Activated naive CD8-positive, alpha-beta T cell treated with anti-CD3 and anti-CD28 coated beads, Interleukin-2, amount 10 ng/mL, durations not matched to agents 7 days and 5 days (primary cell): ENCODE measurements at places on chromosomes 1 and 21. TPM values are rescaled to one million over a fixed set of nuclear protein-coding genes. Genes with fewer than 3 reads are reported as not detected.

URB2 gene
- total RNA-seq: 10.9 TPM

IL12RB2 gene
- total RNA-seq: 15.2 TPM

SPRR2A gene
- not detected for total RNA-seq

THEM5 gene
- not detected for total RNA-seq

FBLIM1 gene
- 0.26 TPM for total RNA-seq

- no peak for DNase-seq
Measured at GRCh38 chr1:227370533-227371254, 52.4 kb upstream of the CDC42BPA start.

- DNase-seq: no peak
Measured at GRCh38 chr1:77975386-77975785, 3.5 kb downstream of the FUBP1 start.

DNA sequence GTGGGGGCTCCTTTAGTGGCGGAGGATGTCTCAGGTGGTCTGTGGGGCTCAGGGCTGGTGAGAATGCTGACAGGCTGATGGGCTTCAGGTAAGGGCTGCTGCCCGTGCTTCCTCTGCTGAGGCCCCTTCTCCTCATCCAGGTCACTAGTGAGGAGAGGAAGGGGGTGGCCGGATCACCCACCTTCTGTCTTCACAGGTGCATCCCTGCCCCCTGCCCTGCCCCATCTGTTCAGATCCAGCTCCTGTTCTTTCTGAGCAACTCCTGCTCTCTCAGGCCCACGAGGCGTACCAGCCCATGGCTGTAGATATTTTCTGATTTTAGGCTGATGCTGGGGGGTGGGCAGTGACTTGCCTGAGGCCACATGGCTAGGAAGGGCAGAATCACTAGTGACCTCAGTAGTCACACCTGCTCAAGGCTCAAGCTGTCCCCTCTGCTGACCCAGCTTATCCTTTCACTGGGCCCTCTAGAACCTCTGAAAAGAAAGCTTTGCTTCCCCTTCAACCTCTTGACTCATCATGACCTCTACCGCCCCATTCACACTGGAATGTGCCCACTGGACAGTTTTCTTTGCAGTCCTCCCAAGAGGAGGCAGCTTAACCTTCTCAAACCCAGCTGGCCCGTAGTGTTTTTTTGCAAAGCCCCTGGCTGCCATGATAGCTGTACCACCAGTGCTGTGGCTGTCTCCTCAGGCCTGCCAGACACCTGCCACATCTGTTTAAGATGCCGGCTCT, 14.8 kb downstream of the DCST2 start:
- DNase-seq: no peak

- DNase-seq: no peak
Measured at GRCh38 chr1:57109247-57109646, 143.4 kb upstream of the C8B start.

DNA sequence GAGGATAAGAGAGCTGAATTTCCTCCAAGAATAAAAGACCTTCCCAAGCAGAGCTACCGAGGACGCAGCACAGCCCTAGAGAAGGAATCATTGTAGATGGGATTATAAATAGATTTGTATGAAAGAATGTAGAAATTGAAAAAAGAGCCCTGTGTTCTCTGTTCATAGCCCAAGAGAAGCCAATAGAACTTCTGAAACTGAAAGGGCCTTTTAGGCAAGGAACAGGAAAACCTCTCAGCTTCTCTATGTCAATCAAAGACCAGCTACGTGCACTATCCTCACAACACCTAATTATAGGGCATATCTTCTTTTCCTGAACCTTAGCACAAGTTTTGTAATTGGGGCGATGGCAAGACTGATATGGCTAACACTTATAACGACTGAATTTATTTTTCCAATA, 192.4 kb upstream of the RNPC3 start:
- DNase-seq: no peak

GRCh38 chr21:37536616-37537278, 170.2 kb downstream of the DYRK1A start:
- DNase-seq: no peak

DNA sequence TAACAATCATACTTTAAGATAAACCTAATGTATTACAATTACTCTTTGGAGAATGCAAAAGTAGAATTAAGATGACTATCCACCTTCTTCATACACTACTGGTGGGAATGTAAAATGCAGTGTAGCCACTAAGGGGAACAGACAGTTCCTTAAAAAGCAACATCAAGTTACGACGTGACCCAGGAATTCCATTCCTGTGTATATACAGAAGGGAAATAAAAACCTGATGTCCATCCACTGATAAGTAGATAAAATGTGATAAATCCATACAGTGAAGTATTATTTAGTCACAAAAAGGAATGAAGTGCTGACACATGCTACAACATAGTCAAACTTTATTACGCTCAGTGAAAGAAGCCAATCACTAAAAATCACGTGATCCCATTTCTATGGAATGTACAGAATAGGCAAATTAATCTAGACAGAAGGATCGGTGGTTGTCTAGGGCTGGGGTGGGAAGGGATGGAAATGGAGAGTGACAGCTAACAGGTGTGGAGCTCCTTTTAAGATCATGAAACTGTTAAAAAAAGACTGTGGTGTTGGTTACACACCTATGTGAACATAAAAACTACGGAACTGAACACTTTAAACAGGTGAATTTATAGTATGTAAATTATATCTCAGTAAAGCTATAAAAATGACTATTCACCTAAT, 42.1 kb downstream of the NRIP1 start:
- DNase-seq: no peak

DNA sequence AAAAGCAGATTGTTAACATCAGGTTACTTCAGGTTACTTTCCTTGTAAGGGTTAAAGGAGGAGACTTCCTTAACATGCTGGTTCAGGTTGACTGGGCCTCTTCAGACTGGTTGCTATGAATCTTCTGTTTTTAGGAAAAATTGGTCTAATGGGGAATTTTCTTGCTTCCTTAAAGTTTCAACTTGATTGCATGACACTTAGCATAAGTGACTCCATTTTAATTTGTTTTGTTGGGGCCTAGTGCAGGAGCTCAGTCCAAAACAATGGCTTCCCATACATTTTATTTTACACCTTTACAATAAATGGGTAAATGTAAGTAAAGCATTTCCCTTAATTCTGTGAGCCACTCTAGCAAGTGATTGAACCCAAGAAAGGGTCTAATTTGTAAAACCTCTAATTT, 53.8 kb downstream of the SLC16A1 start:
- DNase-seq: no peak

DNA sequence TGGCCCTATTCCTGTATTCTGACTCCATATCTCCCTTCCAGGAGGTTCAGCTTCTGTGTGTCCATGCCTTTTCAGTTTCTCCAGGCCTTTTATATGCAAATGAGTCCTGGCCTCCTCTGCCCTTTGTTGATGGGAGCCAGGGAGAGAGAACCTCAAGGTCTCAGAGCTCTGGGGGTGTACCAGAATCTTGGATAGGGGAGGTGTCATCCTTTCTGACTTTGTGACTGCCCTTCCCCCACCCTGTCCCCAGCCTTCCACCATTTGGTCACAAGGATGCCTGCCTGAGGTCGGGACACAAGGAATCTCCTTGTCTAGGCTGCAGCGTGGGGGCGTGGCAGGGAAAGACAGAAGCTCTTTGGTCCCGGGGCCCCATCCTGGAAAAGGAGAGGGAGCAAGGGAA, 18.6 kb downstream of the LURAP1 start:
- no peak for DNase-seq

DNA sequence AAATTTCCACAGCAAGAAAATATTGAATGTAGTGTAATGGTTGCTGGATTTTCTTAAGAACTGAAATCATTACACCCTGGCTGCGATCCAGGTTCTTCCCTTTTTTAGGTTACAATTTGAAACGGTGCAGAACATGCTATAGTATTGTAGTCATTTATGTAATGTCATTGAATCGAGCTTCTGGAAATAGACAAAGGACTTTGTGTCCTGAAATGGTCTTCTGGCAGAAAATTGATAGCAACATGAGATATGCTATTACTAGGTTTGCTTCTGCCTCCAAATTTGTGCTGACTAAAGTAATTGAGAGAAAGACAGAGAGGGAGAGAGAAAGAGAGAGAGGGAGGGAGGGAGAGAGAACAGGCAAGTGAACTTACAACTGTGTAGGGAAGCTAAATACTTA, 146.2 kb upstream of the NFIA start:
- no peak for DNase-seq

- DNase-seq: no peak
Measured at GRCh38 chr1:2135441-2135841, 59.1 kb downstream of the FAAP20 start.

DNA sequence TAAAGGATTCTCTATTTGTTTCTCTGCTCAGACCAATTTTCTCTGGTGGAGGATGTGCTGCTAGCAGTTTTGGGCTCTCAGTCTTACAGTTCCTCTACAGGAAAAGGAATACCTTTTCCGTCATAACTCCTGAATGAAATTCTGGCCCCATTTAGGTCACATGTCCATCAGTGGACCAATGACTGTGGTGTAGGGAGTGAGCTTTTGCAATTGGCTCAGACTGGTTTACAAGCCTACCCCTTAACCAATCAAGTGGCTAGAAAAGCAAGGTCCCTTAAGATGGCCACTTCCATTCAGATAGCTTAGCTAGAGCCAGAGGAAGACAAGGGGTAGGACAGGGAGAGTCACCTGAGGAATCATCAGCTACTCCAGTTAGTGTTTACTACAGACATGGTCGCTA, 16.4 kb upstream of the ZNF281 start:
- no peak for DNase-seq

DNA sequence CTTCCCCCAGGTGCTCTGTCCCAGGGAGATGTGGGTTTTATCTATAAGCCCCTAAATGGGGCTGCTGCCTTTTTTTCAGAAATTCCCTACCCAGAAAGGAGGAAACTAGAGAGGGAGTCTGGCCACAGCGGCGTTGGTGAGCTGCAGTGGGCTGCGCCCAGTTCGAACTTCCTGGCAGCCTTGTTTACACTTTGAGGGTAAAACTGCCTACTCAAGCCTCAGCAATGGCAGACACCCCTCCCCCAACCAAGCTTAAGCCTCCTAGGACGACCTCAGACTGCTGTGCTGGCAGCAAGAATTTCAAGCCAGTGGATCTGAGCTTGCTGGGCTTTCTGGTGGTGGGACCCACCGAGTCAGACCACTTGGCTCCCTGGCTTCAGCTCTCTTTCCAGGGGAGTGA, 46.2 kb upstream of the PAPPA2 start:
- DNase-seq: no peak

- DNase-seq: no peak
Measured at GRCh38 chr21:37450445-37450941, 83.9 kb downstream of the DYRK1A start.

GRCh38 chr1:115505148-115505571, 136.6 kb upstream of the VANGL1 start:
- no peak for DNase-seq

- DNase-seq: no peak
Measured at GRCh38 chr1:150186789-150187559, 37.3 kb downstream of the PLEKHO1 start.

DNA sequence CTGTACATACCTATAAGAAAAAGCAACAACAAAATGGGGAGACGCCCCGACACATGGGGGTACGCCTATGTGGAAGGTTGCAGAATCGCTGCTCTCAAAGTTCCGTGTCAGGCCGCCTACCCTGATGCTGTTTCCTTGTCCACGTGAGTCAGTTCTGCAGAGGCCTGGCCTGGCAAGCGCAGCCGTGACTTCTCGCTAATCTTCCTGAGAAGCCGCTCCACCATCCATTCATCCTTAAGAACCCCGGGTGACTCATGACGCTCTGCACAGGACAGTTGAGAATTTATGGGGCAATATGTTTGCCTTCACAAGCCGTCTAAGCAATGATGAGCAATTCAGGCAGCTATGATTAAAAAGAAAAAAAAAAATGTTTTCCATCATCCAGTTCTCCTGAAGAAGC, 122.3 kb upstream of the TMPRSS2 start:
- no peak for DNase-seq

DNA sequence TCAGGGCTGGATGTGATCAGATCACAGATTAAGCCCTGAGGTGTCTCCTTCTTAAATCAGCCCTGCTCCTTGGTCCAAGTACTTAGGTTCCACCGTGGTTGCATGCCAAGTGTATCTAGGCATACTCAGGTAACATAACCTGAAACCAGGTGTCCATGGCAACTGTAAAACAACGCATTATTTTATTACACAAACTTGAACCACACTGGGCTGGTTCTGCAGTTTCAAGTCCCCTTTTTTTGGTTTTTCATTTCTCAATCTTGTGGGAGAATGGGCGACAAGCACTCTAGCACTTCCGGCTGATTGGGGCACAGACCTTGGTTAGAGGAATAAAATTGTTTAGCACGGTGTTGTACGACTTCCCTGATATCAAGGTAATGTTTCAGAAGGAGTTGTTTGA, 65.2 kb downstream of the GBP6 start:
- DNase-seq: no peak

DNA sequence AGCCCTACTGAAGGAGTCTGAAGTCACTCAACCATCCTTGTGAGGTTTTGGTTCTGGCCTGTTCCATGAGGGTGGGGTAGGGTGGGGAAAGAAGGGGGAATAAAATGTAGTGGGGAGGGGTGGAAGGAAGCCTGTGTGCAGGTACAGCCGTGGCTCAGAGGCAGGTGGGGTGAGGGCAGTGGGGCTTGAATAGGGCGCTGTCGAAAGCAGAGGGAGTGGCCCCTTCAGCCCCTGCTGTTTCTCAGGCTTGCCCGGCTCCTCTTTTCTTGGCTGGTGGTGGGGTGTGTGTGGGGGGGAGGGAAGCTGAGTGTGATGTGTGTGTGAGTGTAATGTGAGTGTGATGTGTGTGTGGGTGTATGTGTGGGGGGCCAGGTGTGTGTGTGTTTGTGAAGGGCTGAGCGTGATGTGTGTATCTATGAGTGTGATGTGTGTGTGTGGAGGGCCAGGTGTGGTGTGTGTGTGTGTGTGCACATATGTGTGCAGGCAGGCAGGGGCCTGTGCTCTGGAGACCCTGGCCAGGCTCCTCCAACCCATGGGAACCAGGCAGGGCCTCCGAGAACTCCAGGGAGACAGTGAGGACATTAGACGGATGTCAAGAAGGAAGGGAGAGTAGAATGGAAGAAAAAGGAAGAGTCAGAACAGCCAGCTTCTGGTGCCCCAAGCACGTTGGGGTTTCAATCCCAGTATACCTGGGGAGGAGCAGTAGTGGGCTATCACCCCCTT, 9.0 kb downstream of the SOX13 start:
- no peak for DNase-seq

GRCh38 chr1:156226782-156227181, 14.0 kb downstream of the PMF1 start:
- DNase-seq: no peak

DNA sequence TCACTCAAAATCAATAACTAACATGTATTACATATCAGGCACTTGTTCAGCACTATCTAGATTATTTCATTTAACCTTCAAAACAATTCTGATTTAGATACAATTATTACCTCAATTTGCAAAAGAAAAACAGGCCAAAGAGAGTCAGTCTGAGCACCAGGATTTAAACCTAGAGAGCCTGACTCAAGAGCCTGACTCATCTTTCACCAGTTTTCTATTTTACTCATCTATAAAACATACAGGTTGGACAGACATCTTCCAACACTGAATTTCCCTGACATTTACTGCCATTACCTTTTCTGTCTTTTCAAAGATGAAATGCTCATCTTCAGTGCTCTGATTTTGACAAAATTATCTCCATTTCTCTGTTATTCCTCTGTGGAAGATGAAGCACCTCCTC, 116.5 kb downstream of the MRPL39 start:
- DNase-seq: no peak
